ENCODE measurements at places on chromosomes 16 and 17.

DNA sequence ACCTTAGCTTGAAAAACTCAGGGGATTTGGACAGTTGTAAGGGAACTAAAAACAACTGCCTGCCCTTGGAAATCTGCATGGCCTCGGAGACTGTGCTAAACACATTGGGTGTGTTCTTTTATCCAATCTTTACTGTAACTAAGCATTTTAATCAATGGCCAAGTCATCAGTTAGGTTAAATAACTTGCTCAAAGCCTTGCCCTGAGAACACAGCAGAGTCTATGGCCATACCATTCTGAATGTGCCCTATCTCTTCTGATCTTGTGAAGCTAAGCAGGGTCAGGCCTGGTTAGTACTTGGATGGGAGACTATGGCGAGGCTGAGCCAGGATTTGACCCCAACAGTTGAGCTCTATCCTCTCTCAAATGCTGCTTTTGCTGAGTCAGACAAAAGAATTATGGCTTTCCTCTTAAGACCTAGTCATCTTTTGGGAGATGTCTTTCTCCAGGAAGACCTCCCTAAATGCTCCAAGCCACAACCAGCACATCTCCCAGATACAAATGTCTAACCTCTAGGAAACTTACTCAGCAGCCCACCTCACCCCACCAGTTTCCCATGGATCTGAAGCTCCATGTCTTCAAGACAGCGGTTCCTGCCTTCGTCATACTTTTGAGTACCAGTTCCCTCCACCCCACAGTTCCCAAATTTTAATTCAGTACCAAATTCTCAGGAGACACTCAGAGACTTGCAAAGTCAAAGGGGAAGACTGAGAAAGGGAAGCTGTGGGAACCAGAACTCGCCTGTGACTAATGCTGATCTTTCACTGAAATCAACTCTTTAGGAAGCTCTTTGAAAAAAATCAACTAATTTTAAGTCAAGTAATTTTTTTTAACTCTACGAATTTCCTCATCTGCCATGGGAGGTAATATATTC is 336.1 kb downstream of the MAF start:
- no peak for DNase-seq

DNA sequence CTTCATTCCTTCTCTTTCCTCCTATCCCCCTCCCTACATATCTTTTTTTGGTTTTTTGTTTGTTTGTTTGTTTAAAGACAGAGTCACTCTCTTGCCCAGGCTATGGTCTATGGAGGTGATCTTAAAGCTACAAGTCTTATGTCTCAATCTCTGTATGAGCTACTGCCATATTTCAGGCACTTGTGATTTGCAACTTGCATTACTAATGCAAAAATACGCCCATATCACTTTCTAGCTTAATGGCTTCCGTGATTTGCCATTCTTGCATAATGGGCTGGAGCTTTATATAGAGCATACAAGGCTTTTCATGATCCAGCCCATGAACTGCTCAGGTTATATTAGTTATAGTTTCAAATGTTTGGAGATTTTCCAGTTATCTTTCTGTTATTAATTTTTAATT is 7.5 kb downstream of the CFAP97D1 start:
- DNase-seq = no peak

DNA sequence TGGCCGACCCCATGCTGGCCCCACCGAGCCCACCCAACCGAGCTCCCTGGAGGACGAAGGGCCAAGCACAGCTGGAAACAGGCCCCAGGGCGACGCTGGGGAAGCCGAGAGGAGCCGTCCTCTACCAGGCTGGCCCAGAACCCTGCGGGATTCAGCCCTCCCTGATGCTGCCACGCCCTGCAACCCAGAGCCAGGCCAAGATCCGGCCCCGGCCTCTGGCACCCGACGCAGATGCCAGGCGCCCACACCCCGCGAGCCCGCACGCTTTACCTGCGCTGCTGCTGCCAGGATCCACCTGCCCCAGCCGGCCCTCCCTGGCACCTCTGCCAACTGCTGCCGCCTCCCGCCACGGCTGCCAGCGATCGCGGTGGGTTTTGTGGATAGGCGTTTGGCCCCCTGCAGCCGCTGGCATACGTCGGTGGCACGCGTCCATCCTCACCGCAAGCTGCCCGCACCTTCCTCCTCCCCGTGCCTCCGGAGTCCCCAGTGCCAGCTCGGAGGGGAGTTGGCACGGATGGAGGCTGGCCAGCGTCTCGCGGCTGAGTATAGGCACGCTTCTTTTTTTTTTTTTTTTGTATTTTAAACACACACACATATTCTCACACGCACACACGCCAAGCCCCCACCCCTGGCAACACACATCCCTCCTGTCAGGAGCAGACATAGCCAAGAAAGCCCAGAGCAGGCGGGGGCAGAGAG is 41.3 kb upstream of the ACSF3 start:
- DNase-seq = no peak

DNA sequence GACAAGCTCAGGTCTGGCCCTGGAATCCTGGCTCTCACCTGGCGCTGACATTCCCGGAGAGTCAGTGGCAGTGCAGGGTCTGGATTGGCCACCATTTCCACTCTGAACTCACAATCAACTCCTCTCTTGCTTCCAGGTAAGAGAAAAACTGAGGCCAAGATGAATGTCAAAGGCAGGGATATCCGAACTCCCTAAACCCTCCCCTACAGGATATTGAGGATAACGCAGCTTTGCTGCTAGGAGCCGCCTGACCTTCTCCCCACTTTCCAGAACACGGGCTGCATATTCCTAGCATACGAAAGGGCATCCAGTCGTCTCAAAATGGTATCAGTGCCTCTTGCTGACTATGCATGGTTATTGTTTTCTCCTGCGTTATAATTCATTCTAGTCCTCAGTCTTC is 473.4 kb downstream of the SOX9 start:
- DNase-seq = no peak

DNA sequence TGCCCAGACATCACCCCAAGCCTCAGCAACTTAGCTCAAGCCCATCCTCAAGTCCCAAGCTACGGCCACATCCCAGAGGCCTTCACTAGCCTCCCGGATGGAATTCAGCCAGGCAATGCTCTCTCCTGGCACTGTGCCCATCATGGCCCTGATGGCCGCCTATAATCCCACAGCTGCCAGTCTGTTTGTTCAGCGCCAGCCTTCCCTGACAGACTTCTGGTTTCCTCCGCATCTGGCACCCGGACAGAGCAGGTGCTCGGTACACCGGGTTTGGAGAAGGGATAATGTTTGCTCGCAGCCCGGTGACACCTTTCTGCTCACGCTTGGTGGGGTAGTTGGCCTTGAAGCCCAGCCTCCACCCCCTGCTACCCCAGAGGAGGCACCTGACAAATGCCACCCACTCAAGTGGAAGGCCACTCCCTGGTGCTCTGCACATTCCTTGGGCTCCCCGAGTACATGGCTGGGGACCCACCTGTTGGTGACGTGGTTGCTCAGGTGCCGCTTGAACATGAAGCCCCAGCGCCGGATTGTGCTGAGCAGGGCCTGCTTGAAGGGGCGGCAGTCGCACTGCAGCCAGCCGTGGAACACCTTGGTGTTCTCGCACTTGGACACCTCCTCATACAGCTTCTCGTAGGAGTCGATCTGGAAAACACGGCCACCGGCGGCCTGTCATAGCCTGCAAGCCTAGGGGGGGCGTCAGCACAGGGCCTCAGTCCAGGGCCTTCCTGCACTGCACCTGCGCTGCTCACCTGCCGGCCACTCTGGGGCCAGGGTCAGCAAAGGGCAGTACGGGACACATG is 47.1 kb downstream of the DNAH17 start:
- DNase-seq = no peak

GRCh38 chr17:41511116-41511515 is 5.7 kb upstream of the KRT13 start:
- no peak for DNase-seq

DNA sequence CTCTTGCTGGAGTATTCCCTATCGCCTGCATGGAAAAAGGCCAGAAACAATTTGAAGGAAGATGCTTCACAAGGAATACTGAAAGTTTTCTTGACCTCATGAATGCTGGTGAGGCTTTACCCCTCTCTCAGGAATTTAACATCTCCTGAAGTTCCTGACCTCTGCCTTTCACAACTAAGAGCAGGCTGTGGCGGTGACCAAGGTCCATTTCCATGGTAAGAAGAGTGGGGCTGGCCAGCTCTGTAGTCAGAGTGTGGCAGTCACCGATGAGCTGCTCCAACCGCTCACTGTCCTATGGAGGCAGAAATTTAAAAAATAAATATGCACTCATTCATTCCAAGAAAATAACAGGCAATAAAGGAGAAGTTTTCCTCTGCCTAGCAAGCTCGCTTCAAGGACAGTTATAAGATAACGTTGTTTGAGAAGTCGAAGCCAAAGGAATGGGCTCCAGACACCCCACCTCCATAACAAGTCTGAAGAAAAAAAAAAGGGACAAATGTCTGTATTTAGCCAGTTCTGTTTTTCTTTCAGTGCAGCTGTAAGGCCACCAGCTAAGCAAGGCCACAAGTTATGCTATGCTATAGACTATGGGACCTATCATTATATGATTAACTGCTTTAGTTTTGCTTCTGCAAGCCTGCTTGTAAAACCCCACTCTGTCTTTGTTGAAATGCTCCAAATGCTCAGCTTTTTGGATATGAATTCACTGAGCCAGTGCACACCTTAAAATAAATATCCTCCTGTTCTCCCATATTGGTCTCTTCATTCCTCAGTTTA is 6.0 kb upstream of the CCL4L2 start:
- DNase-seq = no peak

- DNase-seq = no peak
Observed at GRCh38 chr16:17367923-17368322, 102.8 kb downstream of the XYLT1 start.

GRCh38 chr17:42937712-42938596 is 26.3 kb downstream of the AARSD1 start:
- DNase-seq = no peak

DNA sequence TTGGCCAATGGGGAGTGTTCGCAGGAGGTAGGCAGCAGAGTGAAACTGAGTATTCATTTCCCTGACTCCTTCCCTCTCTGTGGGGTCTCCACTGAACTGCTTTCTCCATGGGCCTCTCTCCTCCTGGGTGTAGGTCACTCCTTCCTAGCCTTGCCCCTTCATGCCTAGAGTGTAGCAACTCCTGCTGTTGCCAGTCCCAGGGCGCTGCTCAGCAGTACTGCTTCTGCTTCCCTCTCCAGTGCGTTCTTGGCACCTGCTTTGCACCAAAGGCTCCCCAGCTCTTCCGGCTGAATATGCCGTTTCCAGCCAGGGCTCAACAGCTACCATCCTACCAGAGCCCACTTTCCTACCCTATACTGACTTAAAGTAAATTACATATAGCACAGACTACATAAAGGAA is 92.2 kb downstream of the MAF start:
- DNase-seq = no peak

DNA sequence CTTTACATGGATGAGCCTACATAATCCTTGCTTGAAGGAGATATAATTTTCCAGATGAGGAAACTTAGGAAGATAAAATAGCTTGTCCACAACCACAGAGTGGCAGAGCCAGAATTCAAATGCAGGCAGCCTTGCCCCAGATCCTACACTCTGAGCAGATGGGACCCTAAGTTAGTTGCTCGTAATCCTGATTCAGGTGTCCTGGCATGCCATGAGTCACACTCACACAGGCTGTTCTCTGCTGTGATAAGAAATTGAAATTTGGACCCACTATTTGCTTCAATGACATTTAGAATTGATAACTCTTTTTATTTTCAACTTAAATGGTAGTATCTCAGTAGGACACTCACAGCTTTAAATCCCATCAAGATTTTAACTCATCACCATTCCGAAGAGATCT is 150.7 kb upstream of the CACNG5 start:
- DNase-seq = no peak

- peak; percentile 71 for DNase-seq
Observed at GRCh38 chr16:81608523-81609209, 164.1 kb downstream of the CMIP start.

GRCh38 chr16:89573826-89574680 is 1.5 kb upstream of the CPNE7 start:
- DNase-seq = no peak

DNA sequence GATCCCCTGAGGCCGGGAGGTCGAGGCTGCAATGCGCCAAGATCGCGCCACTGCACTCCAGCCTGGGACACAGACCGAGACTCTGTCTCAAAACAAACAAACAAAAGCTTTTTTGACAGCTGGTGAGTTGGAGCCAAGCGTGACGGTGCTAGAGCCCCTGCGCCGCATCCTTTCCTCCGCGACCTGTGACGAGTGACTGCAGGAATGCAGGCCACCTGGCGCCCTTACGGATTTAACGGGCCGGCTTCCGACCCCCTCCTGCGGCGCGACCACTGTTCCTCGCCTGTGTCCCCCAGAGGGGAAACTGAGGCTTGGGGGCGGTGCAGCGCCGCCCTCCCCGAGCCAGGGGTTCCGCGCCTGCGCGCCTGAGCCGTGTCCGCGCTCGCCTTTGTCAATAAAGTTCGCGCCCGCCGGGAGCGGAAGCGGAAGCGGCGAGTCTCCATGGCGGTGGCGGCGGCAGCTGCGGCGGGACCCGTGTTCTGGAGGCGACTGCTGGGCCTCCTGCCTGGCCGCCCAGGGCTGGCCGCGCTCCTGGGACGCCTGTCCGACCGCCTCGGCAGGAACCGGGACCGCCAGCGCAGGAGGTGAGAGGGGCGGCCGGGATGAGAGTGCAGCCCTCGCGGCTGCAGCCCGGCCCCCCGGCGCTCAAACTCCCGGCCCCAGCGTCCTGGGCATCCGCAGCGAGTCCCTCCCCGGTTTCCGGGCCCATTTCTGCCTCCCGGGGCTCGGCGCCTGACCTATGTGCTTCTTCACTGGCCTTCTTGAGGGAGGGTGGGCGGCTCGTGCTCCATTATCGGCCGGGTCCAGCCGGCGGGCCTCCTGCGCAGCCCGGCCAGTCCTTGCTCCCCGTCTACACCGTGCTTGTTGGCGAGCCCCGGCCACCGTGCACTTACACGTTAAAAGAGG is at the start of gene PGS1:
TSS of gene PGS1 (plus strand) at position 425 of the 906 bp plus-strand sequence. CDS start at position 442, 17 bp downstream.
- DNase-seq = peak; percentile 89

GRCh38 chr16:57867000-57867561 is 64.8 kb upstream of the KIFC3 start:
- DNase-seq = no peak

DNA sequence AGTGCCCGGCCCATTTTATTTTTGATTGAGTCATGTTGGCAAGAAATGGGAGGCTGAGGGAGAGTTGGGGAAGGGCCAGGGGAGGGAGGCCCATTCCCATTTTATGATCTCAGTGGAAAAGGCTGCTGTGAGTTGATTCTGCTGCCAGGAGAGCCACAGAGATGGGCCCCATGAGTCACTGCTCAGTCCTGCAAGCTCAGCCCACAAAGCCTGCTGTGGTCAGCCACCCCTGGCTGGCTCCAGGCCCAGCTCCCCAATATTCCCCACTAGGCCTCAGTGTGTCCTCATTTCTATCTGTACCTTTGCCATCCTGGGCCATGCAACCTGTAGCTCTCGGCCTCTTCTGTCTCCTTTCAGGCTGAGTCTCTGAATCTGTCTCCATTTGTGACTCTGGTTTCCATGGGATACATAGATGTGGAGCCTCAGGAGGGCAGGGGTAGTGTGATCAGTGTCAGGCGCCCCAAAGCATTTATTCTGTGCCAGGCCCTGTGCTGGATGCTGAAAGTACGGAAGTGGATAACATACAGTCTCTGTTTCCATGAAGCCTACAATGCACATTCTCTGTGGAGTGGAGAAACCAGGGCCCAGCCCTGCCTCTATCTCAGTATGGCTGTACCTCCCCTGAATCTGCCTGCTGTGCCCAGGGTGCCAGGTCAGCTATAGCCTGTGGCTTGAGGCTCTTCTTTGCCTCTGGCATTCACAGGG is 1.9 kb upstream of the PLEKHG4 start:
- peak; percentile 55 for DNase-seq

- DNase-seq = no peak
Observed at GRCh38 chr17:48719642-48720265, 2.6 kb downstream of the PRAC1 start.

GRCh38 chr16:74580833-74581232 is 26.1 kb downstream of the GLG1 start:
- no peak for DNase-seq

All from ascending aorta (tissue), 2 donors.